Left colon (tissue), 2 donors: ENCODE measurements at places on chromosomes 7 and 10. TPM values are rescaled to one million over a fixed set of nuclear protein-coding genes. Genes with fewer than 3 reads are reported as not detected.

The GPR15LG gene
- 621 TPM for total RNA-seq

DNA sequence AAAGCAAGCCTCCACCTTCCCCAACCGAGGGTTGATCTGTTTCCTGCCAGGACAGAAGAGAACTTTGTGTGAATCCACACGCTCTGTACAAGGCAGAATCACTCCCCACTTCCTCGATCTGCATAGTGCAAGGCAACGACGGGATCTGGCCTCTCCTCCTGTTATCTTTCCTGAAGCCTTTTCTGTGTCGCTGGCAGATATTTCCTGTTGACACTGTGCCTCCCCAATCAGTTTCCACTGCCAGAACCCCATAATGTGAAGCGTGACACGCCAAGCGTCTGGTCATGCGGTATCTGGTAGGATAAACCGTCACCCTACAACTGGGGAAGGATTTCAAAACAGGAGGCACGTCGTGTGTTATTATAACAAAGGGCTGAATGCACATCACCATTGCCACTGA, 57.2 kb downstream of the FAM171A1 start:
- no peak for DNase-seq

- no peak for DNase-seq
Observed at GRCh38 chr7:137454246-137454724, 110.8 kb upstream of the PTN start.

- no peak for DNase-seq
Observed at GRCh38 chr10:30979956-30980355, 51.7 kb downstream of the ZNF438 start.

DNA sequence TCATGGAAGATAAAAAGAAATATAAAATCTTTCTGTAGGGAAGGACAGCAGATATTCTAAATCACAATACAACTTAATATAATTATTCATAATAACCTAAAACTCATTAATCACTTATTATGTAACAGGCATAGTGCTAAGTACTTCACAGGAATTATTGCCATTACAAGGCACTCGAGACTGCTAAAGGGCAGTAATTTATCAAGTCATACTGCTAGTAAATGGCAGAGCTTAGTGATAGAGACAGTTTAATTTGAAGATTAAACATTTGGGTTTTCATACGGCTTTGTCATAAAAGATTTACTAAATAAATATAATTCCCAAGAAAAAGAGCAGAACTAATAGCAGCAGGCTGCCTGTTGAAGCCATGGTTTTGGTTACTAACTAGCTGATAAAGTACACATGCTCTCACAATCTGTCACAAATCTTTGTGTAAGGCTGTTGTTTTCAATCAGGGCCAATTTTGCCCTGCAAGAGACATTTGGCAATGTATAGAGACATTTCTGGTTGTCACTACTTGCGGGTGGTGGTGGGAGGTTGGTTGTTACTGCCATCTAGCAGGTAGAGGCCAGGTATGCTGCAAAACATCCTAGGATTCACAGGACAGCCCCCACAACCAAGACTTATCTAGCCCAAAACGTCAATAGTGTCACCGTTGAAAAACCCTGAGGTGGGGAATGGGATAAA, 233.3 kb upstream of the CACNA2D1 start:
- DNase-seq = no peak

The CCZ1 gene
- 55.1 TPM for total RNA-seq

The SLC26A3 gene
- 2,382 TPM for total RNA-seq

The NUTM2A gene
- 1.6 TPM for total RNA-seq

DNA sequence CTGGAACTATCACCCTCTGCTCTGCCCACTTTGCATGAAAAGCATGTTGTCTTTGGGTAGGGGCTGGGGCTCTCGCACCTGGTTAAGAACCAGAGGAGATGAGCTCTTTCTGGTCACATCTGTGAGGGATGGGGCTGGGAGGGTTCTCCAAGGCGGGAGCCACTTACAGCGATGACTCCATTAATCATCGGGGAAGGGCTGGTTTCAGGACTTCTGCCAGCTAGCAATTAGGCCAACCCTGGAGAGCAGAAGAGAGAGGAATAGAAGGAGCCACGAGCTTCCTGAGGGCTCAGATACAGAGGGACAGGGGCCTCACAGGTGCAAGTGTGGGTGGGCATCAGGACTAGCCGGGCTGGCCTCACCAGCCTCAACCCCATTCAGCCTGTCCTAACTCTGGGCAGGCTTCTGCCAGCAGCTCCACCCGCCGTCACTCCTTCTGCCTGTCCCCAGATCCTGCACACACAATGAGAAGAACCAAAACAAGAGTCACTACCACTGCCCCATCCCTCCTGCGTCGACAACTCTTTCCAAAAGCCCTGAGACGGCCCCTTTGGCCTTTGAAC, 8.4 kb downstream of the AQP1 start:
- peak; percentile 3 for DNase-seq
